Pericardium fibroblast (primary cell): ENCODE measurements at places on chromosomes 2 and 18. TPM values are rescaled to one million over a fixed set of nuclear protein-coding genes. Genes with fewer than 3 reads are reported as not detected.

HOXD13 gene
- not detected in 2 replicates for total RNA-seq

HSBP1L1 gene
- total RNA-seq = 13.0 and 15.8 TPM in 2 replicates

OR6B2 gene
- not detected in 2 replicates for total RNA-seq

TRIM43 gene
- not detected in 2 replicates for total RNA-seq

NEUROD1 gene
- not detected in 2 replicates for total RNA-seq

TCF23 gene
- total RNA-seq = 0.09 TPM in 1 of 2 replicates, not detected in the other

FAM124B gene
- not detected in 2 replicates for total RNA-seq

CHRNG gene
- total RNA-seq = 0.77 TPM in 1 of 2 replicates, not detected in the other

CHCHD5 gene
- 8.8 and 33.1 TPM in 2 replicates for total RNA-seq

IKZF2 gene
- 3.7 and 11.3 TPM in 2 replicates for total RNA-seq

SLC38A11 gene
- not detected in 2 replicates for total RNA-seq

MEP1B gene
- total RNA-seq = not detected in 2 replicates

CRYGC gene
- total RNA-seq = not detected in 2 replicates

RNF25 gene
- total RNA-seq = 18.0 and 19.5 TPM in 2 replicates

LINC00305 gene
- not detected in 2 replicates for total RNA-seq

NPAS2 gene
- total RNA-seq = 12.6 and 37.3 TPM in 2 replicates

CYP27C1 gene
- total RNA-seq = 0.51 and 0.58 TPM in 2 replicates

CDKL4 gene
- 0.58 TPM in 1 of 2 replicates, not detected in the other for total RNA-seq

ACYP2 gene
- total RNA-seq = 12.3 and 14.5 TPM in 2 replicates

REG3A gene
- total RNA-seq = not detected in 2 replicates

FBXO48 gene
- 0.12 and 0.43 TPM in 2 replicates for total RNA-seq

MAPK4 gene
- total RNA-seq = 0.09 TPM in 1 of 2 replicates, not detected in the other

TXNDC2 gene
- 0.12 TPM in 1 of 2 replicates, not detected in the other for total RNA-seq

UGT1A7 gene
- total RNA-seq = not detected in 2 replicates

NGEF gene
- total RNA-seq = 1.3 TPM in 1 of 2 replicates, not detected in the other

REG1B gene
- total RNA-seq = not detected in 2 replicates

MCEE gene
- total RNA-seq = 12.3 and 13.8 TPM in 2 replicates

FAM237A gene
- total RNA-seq = not detected in 2 replicates

CROCC2 gene
- total RNA-seq = not detected in 2 replicates

REG3G gene
- not detected in 2 replicates for total RNA-seq

CCDC74A gene
- total RNA-seq = 12.3 and 16.9 TPM in 2 replicates

SLC4A3 gene
- 3.4 and 9.3 TPM in 2 replicates for total RNA-seq

RNF152 gene
- total RNA-seq = 1.4 and 3.3 TPM in 2 replicates

C2orf92 gene
- total RNA-seq = not detected in 2 replicates

FOXI3 gene
- not detected in 2 replicates for total RNA-seq

FAM161A gene
- total RNA-seq = 0.70 and 2.3 TPM in 2 replicates

USP14 gene
- 10.7 and 16.3 TPM in 2 replicates for total RNA-seq

XPO1 gene
- 63.8 and 68.8 TPM in 2 replicates for total RNA-seq

PROM2 gene
- total RNA-seq = 0.09 and 0.12 TPM in 2 replicates

CCDC102B gene
- total RNA-seq = 4.8 and 5.8 TPM in 2 replicates

DES gene
- total RNA-seq = 98.0 and 165 TPM in 2 replicates

DNER gene
- total RNA-seq = 0.58 and 3.7 TPM in 2 replicates

TEX44 gene
- not detected in 2 replicates for total RNA-seq

UGT1A3 gene
- not detected in 2 replicates for total RNA-seq

PLCD4 gene
- 0.94 and 2.7 TPM in 2 replicates for total RNA-seq

ANKRD29 gene
- 0.82 and 1.7 TPM in 2 replicates for total RNA-seq

HRH4 gene
- total RNA-seq = not detected in 2 replicates

NAT8 gene
- not detected in 2 replicates for total RNA-seq

MAP3K19 gene
- total RNA-seq = not detected in 2 replicates

SPEG gene
- 22.5 and 32.4 TPM in 2 replicates for total RNA-seq

HNMT gene
- total RNA-seq = 17.0 and 39.7 TPM in 2 replicates

CNTNAP5 gene
- total RNA-seq = under 0.01 TPM in 1 of 2 replicates, not detected in the other

PCARE gene
- total RNA-seq = not detected in 2 replicates

ATP6V1C2 gene
- 0.23 TPM in 1 of 2 replicates, not detected in the other for total RNA-seq

ARHGAP15 gene
- total RNA-seq = not detected in 2 replicates

HADHB gene
- 101 and 104 TPM in 2 replicates for total RNA-seq

IL36G gene
- total RNA-seq = not detected in 2 replicates

DNAJC5G gene
- not detected in 2 replicates for total RNA-seq

CPO gene
- not detected in 2 replicates for total RNA-seq
